Brain (organoid and tissue), 16 donors: ENCODE measurements at places on chromosomes 1 and 21. TPM values are rescaled to one million over a fixed set of nuclear protein-coding genes. Genes with fewer than 3 reads are reported as not detected.

Gene ZNF683
- polyA plus RNA-seq, result not detected

Gene RAB7B
- 1.2 TPM for polyA plus RNA-seq

Gene OR2L5
- not detected for polyA plus RNA-seq

Gene TSSK3
- not detected for polyA plus RNA-seq
